ENCODE measurements at places on chromosomes 6 and 20.

GRCh38 chr20:56360133-56360907 lies 1.5 kb downstream of the FAM210B start:
- no peak for DNase-seq

DNA sequence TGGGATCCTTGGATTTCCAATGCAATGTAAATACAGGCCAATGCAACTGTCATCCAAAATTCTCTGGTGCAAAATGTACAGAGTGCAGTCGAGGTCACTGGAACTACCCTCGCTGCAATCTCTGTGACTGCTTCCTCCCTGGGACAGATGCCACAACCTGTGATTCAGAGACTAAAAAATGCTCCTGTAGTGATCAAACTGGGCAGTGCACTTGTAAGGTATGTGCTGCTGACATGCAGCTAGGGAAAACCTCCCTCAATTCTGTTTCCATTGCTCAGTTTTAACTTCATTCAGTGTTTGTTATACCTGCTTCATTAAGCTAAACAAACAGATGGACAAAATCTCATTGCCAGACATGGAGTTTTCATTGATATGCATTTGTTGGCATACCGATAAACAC lies 397.1 kb downstream of the ARHGAP18 start:
- peak; percentile 46 for DNase-seq

- DNase-seq, result no peak
These were observed 1.4 kb downstream of the HLA-B start for GRCh38 chr6:31355583-31355948.

DNA sequence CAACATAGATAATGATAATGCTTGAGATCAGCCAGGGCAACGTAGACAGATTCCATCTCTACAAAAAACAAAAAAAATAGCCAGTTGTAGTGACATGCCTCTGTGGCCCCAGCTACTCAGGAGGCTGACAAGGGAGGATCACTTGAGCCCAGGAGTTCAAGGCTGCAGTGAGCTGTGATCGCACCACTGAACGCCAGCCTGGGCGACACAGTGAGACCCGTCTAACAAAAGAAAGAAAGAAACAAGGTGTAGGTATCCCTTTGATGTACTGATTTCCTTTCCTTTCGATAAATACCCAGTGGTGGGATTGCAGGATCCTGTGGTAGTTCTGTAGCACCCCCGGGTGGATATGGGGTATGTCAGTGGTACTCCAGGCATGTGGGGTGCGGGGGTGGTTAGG lies 48.2 kb upstream of the ADTRP start:
- no peak for DNase-seq

GRCh38 chr20:8721098-8721497 lies 347.8 kb upstream of the PLCB4 start:
- DNase-seq, result peak; percentile 39

DNA sequence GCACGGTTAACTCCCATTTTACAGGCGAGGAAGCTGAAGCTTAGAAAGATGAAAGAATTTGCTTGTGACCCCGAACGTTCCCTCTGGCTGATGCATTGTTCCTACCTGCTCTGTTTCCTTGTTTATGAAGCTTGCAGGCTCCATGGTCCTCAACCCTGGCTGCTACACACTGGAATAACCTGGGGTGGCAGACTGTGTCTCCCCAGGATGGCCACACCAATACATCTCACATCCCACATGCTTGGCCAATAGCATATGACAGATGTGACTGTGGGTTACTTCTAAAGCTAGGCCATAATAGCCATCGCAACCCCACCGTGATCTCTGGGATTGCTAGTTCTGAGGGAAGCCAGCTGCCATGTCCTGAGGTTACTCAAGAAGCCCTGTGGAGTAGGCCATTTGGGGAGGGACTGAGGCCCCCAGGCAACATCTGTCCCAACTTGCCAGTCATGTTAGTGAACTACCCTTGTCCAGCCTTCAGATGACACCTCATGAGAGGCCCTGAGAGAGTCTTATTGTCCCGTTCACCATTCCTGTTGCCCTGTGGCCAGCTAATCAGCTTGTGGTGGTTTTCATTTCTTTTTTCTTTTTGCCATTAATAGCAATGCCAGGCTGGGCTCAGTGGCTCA lies 6.7 kb upstream of the FAM110A start:
- no peak for DNase-seq

DNA sequence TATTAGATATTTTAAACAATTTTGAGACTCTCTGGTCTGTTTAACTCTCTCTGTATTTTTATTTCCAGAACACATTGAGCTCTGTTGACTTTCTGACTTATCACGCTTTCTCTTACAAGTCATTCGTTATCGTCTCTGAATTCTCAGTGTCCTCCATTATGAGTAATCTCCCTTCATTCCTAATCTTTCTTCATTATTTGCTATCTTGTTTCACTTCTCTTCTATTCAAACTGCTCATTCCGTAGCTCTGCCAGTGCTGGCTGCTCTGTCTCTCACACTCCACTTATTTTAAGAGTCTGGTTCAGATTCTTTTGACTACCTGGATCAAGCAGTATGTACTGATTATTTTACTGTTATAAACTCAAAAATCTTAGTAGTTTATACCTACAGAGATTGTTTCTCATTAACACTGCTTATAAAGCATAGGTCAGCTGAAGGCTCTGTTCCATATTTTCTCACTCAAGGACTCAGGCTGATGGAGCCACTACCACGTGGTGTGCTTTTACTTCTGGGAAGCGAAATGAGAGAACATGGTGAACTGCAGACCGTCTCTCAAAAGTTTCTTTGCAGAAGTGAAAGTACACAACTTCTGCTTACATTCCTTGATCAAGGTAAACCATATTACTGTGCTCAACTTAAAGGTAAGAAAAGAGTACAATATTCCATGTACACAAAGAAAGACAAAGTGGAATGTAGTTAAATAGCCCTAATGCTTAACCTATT lies 485.2 kb downstream of the GRIK2 start:
- no peak for DNase-seq

- DNase-seq, result no peak
These were observed 9.2 kb downstream of the GTSF1L start for GRCh38 chr20:43717616-43717995.

DNA sequence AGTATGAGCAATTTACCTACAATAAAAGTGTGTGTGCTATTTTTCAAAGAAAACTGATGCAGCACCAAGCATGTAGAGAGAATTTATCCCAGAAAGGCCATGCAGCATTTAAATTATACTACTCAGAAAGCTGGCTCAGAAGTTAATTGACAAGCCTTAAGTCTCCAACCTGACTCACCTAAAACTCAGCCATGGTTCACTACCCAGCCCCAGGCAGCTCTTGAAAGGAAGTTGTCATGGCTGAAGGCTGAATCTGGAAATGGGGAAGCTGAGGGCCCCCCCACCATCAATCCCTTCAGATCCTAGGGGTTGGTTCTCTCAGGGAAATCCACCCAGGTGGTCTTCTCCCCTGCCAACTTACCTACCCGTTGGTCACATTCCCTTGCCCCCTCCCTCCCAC lies 19.7 kb downstream of the PPIL6 start:
- no peak for DNase-seq

DNA sequence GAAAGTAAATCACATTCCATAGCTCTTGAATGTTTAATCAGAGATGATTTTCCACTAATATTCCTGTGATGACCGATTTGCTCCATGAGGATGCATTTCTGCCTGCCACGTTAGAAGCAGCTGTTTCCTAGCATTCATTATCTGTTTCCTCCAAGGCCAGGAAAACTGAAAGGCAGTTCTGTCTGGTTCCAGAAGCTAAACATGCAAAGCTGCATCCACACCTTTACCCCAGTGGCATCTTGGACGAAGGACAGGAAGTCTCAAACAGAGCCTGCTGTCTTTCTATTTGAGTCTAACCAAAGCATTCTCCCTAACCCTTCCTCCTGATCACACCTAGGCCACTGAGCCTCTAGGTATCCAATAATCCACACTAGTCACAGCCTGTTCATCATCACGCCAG lies 27.6 kb downstream of the CNKSR3 start:
- peak; percentile 58 for DNase-seq

DNA sequence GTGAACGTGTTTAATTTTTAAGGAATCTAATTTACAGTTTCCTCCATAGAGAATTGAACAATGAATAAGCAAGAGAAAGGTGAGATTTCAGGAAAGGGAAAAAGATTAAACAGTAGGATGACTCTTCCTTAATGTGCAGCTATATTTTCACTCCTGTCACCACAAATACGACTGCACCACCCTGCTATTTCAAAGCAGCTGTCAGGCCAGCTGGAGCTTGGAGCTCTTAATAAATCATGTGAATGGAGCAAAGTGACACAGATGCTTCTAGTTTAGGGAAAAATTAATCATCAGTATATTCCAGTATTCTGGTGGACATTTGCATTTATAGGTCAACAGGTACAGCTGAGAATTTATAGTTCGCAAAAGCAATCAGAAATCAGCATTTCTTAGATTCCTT lies 56.5 kb upstream of the PKIB start:
- peak; percentile 55 for DNase-seq

- no peak for DNase-seq
These were observed 37.2 kb downstream of the TTI1 start for GRCh38 chr20:37995856-37996605.

DNA sequence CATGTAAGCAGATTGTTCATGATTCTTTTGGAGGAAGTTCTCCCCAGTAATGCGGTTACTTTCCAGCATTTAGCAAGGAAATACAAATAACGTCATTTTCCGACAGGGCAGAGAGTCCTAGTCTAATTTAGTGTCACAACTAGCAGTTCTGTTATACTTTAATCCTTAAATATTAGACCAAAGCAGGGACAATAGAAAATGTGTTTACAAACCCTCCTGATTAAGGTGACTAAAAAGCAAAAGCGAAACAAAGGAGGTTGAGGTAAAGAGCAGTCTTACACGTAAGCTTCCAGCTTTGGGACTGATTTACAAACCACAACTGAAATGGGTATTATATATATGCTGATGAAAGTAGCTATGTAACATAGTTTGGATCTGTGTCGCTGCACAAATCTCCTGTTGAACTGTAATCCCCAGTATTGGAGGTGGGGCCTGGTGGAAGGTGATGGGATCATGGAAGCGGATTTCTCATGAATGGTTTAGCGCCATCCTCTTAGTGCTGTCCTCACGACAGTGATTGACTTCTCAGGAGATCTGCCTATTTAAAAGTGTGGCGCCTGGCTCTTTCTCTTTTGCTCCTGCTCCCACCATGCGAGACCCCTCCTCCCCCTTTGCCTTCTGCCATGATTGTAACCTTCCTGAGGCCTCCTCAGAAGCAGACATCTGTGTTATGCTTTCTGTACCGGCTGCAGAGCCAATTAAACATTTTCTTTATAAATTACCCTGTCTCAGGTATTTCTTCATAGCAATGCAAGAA lies 81.9 kb downstream of the PLCB1 start:
- no peak for DNase-seq

DNA sequence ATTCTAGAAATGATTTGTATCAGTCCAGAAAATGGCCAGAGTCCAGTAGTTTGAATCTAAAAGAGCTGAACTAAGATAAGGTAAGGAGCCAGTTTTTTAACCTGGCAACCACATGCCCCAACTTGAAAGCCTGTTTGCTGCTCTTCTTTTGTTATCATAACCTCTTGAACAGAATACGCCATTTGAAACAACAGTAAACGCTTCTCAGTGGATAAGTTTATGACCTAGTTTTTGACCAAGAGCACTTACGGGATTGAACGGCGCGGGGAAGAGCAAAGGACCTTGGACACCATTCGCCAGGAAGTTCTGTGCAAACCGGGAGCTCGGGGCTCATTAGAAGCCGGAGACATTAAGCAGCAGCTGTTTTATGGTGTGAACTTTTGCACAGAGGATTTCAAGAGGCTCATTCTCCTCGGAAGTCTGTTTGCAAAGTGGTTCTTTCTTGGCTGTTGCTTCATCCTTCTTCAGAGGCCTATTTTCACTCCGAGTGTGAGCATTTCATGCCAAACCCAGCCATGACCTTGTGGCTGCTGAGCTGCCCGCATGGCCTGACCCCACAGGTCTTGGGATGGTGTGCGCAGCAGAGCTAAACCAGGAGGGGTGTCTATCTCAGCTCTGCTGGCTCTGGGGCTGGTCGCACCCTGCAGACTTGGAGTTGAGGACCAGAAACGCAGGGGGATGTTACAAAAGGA lies 215.1 kb downstream of the SOX4 start:
- peak; percentile 41 for DNase-seq

GRCh38 chr20:23092384-23092756 lies 6.2 kb upstream of the CD93 start:
- peak; percentile 65 for DNase-seq

- DNase-seq, result no peak
These were observed 29.2 kb downstream of the FIG4 start for GRCh38 chr6:109720311-109720710.

DNA sequence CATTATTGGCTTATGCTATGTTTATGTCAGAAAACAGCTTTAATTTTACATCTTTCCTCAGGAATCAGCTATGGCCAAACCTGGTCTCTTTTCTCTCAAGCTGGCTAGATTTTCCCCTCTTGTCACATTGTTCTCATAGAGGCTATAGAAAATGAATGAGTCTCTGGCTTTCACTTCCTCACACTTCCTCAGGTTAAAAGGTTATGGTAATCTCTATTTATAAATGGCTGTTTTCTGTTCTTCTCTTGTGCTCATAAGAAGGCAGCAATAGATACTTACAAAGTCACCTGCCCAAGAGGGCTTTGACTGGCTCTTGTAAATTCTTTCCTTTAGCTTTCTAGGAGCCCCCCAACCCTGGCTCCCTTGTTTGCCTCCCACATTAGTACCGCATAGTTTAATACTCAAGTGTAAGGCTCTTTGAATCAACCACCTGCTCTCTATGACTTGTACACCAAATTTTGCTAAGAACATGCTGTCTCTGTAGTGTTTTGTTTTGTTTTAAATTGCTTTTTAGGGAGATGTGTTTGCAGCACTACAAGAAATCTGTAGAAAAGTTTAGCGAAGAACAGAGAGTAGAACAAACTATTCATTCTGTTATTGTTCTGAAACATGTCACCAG lies 897.4 kb upstream of the CITED2 start:
- no peak for DNase-seq

- no peak for DNase-seq
These were observed 371.7 kb upstream of the SASH1 start for GRCh38 chr6:147970970-147971369.

GRCh38 chr6:104642871-104643270 lies 216.8 kb downstream of the HACE1 start:
- DNase-seq, result no peak

GRCh38 chr6:36777801-36778200 lies 61.4 kb downstream of the CPNE5 start:
- no peak for DNase-seq

DNA sequence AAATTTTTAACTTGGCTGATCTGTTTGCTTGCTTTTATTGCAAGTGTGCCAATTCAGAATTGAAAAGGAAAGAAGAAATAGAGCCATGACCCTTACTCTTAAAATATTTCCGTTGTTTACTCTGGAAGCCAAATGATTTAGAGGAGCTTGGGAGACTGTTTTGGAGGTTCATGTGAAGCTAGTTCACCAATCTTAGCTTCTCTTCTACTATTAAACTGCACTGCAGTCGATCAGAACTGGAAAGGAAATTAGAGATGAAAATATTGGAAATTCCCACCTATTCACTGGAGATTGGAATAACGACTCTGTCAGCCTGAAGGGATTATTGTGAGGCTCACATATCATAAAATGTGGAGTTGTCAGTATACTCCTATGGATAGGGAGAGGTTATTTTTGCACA lies 81.8 kb downstream of the MLIP start:
- DNase-seq, result no peak
